OCI-LY7 (cell line): ENCODE measurements at places on chromosomes 16 and 17. TPM values are rescaled to one million over a fixed set of nuclear protein-coding genes. Genes with fewer than 3 reads are reported as not detected.

The HAPSTR1 gene
- total RNA-seq = 71.5 and 77.9 TPM in 2 replicates

GRCh38 chr17:46179375-46179999 is 13.7 kb downstream of the KANSL1 start:
- DNase-seq = no peak

GRCh38 chr17:47660064-47660492 is 10.4 kb downstream of the KPNB1 start:
- DNase-seq = peak; percentile 65

- DNase-seq = no peak
Measured at GRCh38 chr16:306911-307370, 24.0 kb downstream of the PDIA2 start.

DNA sequence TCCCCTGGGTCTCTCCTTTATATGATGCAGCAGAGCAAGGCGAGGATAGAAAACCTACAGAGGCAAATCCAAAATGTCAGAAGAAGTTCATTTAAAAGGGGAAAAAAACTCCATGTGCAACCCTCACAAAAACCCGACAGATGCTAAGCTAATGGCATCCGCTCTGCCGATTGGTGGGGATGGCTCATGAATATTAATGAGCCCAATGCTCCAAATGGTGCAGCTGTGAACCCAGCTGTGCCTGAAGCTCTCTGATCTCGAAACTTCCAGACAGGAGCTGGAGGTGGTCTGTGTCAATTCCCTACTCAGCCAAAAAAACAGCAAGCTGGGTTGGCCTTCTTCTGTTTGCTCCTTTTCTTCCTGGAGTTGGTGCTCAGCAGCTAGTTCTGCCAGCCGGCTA is 15.5 kb downstream of the SNX11 start:
- no peak for DNase-seq

GRCh38 chr17:29562615-29563014 is 4.2 kb downstream of the ABHD15 start:
- no peak for DNase-seq

The ACSM2A gene
- not detected in 2 replicates for total RNA-seq

GRCh38 chr16:12339686-12340085 is 363.2 kb downstream of the SNX29 start:
- DNase-seq = no peak

- DNase-seq = peak; percentile 23
Measured at GRCh38 chr17:77034677-77035424, 105.9 kb upstream of the SEC14L1 start.

DNA sequence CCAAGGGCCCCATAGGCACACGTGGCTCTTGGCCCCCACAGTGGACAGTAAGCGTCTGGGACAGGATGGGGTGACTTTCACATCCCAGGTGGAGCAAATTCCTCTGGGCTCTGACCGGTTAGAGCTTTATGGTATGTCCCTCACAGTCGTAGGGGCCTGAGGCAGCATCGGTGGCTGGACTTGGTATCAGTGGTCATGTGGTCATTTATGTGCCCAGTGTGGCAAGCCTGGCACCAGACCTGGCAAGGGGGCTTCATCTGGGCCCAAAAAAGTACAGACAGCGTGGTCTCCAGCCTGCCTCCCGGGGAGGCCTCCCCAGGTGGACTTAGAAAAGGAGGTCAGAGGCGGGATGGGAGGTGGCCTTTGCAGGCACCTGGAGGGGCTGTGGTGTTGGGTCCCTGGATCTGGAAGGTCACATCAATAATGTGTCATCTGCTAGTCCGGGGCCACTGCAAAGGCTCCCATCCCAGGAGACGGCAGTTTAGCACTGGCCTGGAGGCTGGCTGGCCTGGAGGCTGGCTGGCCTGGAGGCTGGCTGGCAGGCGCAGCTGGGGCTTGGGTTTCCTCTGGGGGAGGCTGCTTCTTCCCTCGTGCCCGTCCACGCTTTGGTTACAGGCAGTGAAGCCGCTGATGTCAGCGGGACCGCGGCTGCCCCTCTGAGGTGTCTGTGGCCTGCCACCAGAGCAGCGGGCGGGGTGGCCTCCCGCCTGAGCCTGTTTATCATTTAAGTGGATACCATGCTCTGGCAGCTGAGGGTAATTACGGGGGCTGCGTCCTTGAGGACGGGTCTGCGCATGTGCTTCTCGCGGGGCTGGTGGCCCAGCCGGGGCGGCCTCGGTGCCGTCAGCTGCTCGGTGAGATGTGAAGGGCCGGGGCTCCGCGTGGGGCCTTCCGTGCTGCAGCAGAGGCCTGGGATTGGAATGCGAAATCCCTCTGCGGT is 20.7 kb upstream of the CBX4 start:
- no peak for DNase-seq

The CHD9NB gene
- not detected in 2 replicates for total RNA-seq

DNA sequence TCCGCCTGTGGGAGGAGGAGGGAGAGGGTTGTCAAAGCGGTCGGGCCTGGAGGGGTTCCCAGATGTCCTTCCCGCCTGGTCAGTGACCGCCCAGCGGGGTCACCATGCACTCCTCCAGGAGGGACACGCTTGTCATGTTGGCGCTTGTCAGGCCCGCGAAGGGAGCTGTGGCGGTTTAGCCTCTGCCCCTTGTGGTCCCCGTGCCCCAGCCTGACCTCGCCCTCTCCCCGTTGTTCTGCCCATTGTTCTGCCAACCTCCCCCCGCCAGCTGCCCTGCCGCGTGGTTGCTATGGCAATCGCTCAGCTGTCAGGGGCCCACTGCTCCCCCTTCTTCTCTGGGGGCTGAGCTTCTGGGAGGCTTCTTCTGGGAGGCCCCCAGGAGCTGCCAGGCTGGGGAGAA is 146.4 kb upstream of the CIBAR2 start:
- no peak for DNase-seq

DNA sequence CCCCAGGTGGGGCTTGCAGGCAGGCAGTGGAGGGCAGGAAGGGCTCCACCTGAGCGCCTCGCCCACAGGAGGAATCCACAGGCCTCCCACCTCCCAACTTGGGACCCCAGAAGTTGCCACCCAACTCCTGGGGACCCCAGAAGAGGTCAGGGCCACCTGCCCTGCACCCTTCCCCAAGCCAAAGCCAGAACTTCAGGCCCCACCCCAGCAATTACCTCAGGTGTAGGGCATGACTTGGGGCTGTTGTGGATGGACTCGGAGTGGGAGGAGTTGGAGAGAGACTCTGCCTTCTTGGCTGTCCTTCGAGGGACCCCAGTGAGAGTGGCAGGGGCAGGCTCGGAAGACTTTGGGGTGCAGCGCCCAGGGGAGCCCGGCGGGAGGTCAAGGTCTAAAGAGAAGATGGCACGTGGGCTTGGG is 10.5 kb downstream of the TSPOAP1 start:
- no peak for DNase-seq

The FOXL1 gene
- total RNA-seq = 1.8 and 2.4 TPM in 2 replicates

DNA sequence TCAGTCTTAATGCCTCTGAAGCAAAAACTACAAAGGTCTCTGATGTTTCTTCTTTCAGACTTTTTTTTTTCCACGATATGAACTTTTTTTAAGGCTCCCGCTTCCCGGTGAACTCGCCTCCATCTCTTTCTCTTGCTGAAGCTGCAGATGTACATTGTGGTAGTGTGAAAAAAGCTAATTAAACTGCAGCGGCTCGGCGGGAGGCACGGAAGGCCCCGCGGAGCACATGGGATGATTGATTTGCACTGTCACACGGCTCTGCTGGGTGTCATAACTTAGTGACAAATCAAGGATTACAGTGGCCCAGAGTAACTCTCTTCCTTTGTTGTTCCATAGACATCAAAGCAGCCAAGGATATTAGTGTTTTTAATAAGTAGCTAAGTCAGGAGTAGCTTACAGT is 196.3 kb downstream of the AXIN2 start:
- no peak for DNase-seq

The PRKCA gene
- 31.3 and 32.1 TPM in 2 replicates for total RNA-seq

The KCNJ2 gene
- 0.55 and 0.57 TPM in 2 replicates for total RNA-seq

The C16orf87 gene
- 21.1 and 22.1 TPM in 2 replicates for total RNA-seq

DNA sequence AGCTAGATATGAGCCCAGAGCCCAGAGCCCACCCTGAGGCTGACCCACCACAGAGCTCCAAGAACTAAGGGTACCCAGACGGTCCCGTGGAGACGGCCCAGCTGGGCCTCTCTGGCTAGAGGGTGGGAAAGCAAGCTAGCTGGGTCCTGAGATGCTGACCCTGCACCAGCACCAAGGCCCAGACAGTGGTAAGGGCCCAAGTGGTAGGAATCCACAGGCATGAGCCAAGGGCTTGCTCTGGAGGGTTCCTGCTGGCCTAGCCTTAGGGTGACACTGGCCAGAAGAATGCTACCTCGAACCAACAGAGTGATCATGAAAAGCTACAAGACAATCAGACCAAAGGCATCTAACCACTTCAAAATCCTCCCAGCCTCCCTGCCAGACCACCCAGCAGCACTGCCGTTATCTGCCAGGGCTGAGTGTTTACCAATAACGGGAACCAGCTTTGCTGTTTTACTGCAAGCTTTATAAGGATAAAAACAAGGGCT is 13.2 kb downstream of the HIC1 start:
- no peak for DNase-seq

The PPM1E gene
- 0.40 and 1.1 TPM in 2 replicates for total RNA-seq

- no peak for DNase-seq
Measured at GRCh38 chr17:83018658-83019193, 60.7 kb upstream of the METRNL start.

DNA sequence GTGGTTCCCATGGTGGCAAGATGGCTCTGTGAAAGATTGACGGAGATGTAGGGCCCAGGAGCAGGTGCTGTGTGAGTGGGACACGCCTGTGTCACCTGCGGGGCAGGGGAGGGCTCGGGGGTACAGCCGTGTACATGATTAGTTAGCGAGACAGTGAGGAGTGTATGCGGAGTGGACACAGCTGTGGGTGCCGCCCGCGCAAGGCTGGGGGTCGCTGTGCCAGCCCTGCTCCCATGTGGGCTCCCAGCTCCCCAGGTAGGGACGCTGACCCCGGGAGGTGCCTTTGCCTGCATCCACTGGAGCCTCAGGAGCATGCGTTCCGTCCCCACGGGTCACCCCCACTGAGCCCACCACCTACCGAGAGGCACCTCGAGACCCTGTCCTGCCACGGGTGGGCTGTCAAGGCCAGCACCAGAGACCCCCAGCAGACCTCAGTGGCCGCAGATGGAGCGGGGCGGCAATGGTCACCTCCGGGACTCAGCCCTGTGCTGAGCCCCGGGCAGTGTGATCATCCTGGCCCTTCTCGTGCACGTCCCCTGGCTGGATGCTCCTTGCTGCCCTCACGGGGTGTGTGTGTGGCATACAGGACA is 7.4 kb downstream of the CAPN15 start:
- no peak for DNase-seq

- no peak for DNase-seq
Measured at GRCh38 chr16:67384778-67385510, 8.4 kb downstream of the TPPP3 start.

DNA sequence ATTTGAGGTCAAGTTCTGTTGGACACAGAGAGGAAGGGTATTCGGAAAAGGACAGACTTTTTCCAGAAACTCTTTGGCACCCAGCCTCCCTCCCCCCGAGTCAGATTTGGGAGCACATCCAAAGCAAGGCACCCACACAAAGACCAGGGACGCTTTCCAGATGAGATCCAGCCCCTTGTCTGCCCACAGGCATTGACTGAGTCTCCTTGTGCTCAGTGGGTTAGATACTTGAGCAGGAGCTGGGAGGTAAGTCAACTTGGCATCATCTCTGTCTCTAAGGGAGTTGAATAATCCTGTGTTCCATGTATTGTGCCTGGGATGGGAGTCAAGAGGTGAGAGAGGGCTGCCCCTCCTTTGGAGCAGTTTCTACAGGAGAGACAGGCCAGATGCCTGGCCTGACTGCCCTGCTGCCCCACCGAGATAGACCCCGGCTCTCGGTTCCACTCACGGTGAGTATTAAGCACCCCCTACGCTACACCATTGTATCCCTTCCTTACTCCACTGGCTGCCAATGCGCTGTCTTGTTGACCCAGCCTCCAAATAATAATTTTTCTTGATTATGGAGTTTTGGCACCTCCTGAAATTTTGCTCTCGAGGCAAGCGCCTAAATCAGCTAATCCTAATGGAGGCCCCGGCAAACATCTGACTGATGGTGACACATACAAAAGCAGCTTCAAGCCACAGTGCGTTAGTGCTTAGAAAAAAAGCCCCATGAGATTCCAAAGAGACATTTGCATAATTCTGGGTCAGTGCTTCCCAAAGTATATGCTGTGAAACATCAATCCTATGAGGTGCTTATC is 29.6 kb upstream of the MAP3K14 start:
- no peak for DNase-seq

GRCh38 chr16:86377251-86378022 is 132.9 kb upstream of the FOXF1 start:
- DNase-seq = no peak

The YBX2 gene
- 6.7 and 11.8 TPM in 2 replicates for total RNA-seq

The TPPP3 gene
- not detected in 2 replicates for total RNA-seq
